HFFc6 (cell line): ENCODE measurements at places on chromosomes 16 and 17. TPM values are rescaled to one million over a fixed set of nuclear protein-coding genes. Genes with fewer than 3 reads are reported as not detected.

The KCNH6 gene
- not detected in 3 replicates for total RNA-seq

The RCVRN gene
- not detected in 3 replicates for total RNA-seq

The STX4 gene
- total RNA-seq = 65.0 to 75.2 TPM (median 71.2 TPM) in 3 replicates

The ZNF688 gene
- total RNA-seq = 5.9 to 10.0 TPM (median 7.6 TPM) in 3 replicates

- peaks cover 22% of the 10 kb centered on the region for H3K4me1 ChIP-seq
- H3K36me3 ChIP-seq = peaks cover 30% of the 10 kb centered on the region
- DNase-seq = no peak
- no peak overlapping the region for H3K4me3 ChIP-seq
- peaks cover 4% of the 10 kb centered on the region for H3K27me3 ChIP-seq
These were observed 220.4 kb upstream of the CACNG5 start for GRCh38 chr17:66614469-66614868.

- peak; percentile 40 for DNase-seq
- peak overlapping the region; percentile 73; the same call in 1 of the 2 replicates for H3K27ac ChIP-seq
- H3K36me3 ChIP-seq = no peaks in the 10 kb centered on the region
These were observed 12.6 kb downstream of the HID1 start for GRCh38 chr17:74959826-74960515.

DNA sequence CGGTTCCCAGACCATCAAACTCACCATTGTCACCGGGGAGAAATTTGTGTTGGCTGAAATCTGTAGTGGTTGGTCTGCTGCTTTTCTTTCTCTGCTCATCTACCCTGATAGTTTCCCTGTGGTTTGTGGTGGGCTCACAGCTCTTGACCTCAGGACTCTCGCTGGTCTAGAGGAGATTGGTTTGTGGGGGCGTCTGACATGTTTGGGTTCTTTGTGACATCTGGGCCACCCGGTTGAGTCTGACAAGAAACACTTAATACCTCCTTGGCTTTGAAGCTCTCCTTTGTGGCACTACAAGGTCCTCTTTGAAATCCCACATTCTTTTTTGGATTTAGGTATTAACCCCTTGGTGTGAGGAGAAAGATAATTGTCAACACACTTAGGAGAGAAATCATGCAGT is 662.0 kb downstream of the WWOX start:
- no peak overlapping the region for H3K4me3 ChIP-seq
- peaks cover 1% of the 10 kb centered on the region; the same call in 1 of the 2 replicates for H3K27me3 ChIP-seq
- peaks cover 8% of the 10 kb centered on the region; the same call in 1 of the 2 replicates for H3K36me3 ChIP-seq
- H3K4me1 ChIP-seq = no peaks in the 10 kb centered on the region
- no peak for DNase-seq
